ENCODE measurements at places on chromosomes 3 and 15. TPM values are rescaled to one million over a fixed set of nuclear protein-coding genes. Genes with fewer than 3 reads are reported as not detected.

- no peak for DNase-seq
These were observed 5.0 kb upstream of the UACA start for GRCh38 chr15:70768257-70768883.

Gene ITPR1
- 12.5 TPM for total RNA-seq

Gene ATR
- 27.6 TPM for total RNA-seq

Gene CHRNA3
- not detected for total RNA-seq

DNA sequence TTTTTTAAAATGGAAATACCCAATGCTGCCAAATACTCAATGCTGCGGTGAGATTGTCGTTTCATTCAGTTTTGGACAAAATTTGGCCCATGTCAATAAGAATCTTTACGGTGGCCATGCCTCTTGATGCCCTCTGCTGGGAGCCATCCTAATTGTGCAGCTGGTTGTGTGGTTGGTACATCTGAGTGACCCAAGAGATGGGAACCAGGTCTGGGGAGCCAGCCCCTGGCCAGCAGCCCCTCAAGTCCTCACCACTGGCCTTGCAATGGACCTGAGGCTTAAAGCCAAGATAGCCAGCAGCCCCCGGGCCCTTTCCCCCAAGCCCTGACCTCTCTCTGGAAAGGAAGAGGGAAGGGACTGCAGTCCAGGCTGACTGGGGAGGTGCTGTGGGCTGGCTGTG is 36.4 kb upstream of the ESYT3 start:
- no peak for DNase-seq

Gene FMN1
- total RNA-seq: 1.3 TPM

Gene KLHL25
- total RNA-seq: 5.9 TPM

Gene SLC27A2
- total RNA-seq: 0.06 TPM

Gene MOBP
- total RNA-seq: 0.23 TPM

Gene SLC33A1
- total RNA-seq: 34.0 TPM

Gene C3orf80
- not detected for total RNA-seq

GRCh38 chr3:72224804-72225509 is 440.0 kb upstream of the PROK2 start:
- no peak for DNase-seq

Gene CPLX3
- total RNA-seq: not detected

Gene FETUB
- total RNA-seq: not detected

GRCh38 chr3:194084284-194084683 is 51.7 kb upstream of the HES1 start:
- DNase-seq: no peak

DNA sequence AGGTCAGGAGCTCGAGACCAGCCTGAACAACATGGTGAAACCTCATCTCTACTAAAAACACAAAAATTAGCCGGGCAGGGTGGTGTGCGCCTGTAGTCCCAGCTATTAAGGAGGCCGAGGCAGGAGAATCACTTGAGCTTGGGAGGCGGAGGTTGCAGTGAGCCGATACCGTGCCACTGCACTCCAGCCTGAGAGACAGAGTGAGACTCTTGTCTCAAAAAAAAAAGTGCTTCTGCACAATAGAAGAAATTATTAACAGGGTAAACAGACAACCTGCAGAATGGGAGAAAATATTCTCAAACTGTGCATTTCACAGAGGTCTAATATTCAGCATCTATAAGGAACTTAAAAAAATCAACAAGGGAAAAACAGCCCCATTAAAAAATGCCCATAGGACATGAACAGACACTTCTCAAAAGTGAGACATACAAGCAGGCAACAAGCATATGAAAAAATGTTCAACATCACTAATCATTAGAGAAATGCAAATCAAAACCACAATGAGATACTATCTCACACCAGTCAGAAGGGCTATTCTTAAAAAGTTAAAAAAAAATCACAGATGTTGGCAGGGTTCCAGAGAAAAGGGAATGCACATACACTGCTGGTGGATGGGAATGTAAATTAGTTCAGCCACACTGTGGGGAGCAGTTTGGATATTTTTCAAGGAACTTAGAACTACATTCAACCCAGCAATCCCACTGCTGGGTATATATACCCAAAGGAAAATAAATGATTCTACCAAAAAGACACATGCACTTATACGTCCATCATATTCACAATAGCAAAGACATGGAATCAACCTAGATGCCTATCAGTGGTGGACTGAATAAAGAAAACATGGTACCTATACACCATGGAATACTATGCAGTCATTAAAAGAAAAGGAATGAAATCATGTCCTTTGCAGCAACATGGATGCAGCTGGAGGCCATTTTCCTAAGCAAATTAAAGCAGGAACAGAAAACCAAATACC is 75.5 kb downstream of the MSL2 start:
- no peak for DNase-seq

Gene TTLL13
- not detected for total RNA-seq

Gene GORASP1
- 67.0 TPM for total RNA-seq

Gene SLC41A3
- 45.7 TPM for total RNA-seq

GRCh38 chr3:28012830-28013229 is 228.6 kb upstream of the CMC1 start:
- DNase-seq: no peak

- no peak for DNase-seq
These were observed 20.4 kb upstream of the TPM1 start for GRCh38 chr15:63022181-63022580.

- DNase-seq: no peak
These were observed 29.8 kb upstream of the SLC25A36 start for GRCh38 chr3:140911822-140912221.

DNA sequence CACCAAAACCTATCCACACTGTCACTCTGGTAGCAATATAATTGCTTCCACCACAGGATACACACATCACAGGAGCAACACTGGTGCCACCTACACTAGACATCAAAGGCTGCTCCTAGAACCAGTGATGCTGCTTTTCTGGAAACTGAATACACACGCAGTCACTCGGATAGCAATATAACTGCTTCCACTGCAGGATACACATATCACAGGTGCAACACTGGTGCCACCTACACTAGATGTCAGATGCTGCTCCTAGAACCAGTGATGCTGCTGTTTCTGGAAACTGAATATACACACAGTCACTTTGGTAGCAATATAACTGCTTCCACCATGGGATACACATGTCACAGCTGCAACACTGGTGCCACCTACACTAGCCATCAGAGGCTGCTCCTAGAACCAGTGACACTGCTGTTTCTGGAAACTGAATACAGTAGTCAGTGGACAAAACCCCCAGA is 6.9 kb upstream of the TNFSF10 start:
- no peak for DNase-seq

Gene CX3CR1
- not detected for total RNA-seq

GRCh38 chr15:74868059-74868458 is 5.1 kb downstream of the SCAMP2 start:
- no peak for DNase-seq

Gene GMNC
- total RNA-seq: 0.06 TPM

- DNase-seq: no peak
These were observed 159.6 kb downstream of the MFSD1 start for GRCh38 chr3:158961471-158961870.

Gene CTXN2
- total RNA-seq: not detected

Gene PIAS1
- 24.5 TPM for total RNA-seq

Gene OCA2
- not detected for total RNA-seq

Gene WWTR1
- 183 TPM for total RNA-seq

DNA sequence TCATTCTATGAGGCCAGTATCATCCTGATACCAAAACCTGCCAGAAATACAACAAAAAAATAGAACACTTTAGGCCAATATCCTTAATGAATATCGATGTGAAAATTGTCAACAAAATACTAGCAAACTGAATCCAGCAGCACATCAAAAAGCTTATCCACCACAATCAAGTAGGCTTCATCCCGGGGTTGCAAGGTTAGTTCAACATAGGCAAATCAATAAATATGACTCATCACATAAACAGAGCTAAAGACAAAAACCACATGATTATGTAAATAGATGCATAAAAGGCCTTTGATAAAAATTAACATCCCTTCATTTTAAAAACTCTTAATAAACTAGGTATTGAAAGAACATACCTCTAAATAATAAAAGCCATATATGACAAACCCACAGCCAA is 403.2 kb upstream of the AZI2 start:
- no peak for DNase-seq

GRCh38 chr3:47752716-47753115 is 29.0 kb downstream of the SMARCC1 start:
- no peak for DNase-seq

- no peak for DNase-seq
These were observed 11.8 kb downstream of the NPTN start for GRCh38 chr15:73621286-73621826.

Gene DAZL
- not detected for total RNA-seq

Gene POPDC2
- total RNA-seq: 1.3 TPM

GRCh38 chr3:182954553-182955235 is 25.6 kb downstream of the DCUN1D1 start:
- DNase-seq: no peak

DNA sequence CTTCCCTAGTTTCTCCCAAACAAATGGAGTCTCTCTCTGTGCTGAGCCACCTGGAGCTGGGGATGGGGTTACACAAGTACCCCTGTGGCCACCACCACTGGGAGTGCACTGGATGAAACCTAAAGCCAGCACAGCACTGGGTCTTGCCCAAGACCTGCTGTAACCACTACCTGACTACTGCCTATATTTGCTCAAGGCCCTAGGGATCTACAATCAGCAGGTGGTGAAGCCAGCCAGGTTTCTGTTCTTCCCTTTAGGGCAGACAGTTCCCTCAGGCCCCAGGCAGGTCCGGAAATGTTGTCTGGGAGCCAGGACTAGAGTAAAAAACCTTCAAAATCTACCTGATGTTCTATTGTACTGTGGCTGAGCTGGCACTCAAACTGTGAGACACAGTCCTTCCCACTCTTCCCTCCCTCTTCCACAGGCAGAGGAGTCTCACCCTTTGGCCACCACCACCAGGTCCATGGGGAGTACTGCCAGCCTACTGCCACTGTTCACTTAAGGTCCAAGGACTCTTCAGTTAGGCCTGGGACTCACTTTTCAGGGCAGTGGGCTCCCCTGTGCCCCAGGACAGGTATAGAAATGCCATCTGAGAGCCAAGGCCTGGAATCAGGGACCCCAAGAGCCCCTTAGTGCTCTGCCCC is 23.8 kb downstream of the C3orf20 start:
- no peak for DNase-seq

GRCh38 chr15:48547286-48547685 is 98.2 kb downstream of the FBN1 start:
- DNase-seq: no peak

Gene CD200R1
- total RNA-seq: not detected

Gene SLCO3A1
- 2.8 TPM for total RNA-seq

Gene MYL3
- not detected for total RNA-seq

GRCh38 chr3:22414239-22414638 is 663.2 kb upstream of the ZNF385D start:
- no peak for DNase-seq

- DNase-seq: no peak
These were observed 18.1 kb downstream of the TOPBP1 start for GRCh38 chr3:133643611-133644010.

Gene MDFIC2
- total RNA-seq: not detected

Measured in glomerular endothelial cell (primary cell).